ENCODE measurements at places on chromosomes 2 and 18.
A peak's percentile ranks its signal among the peaks of the same experiment; 100 is the strongest.

- no peak for ATAC-seq
Measured at GRCh38 chr2:172552547-172553291, 3.2 kb upstream of the PDK1 start.

DNA sequence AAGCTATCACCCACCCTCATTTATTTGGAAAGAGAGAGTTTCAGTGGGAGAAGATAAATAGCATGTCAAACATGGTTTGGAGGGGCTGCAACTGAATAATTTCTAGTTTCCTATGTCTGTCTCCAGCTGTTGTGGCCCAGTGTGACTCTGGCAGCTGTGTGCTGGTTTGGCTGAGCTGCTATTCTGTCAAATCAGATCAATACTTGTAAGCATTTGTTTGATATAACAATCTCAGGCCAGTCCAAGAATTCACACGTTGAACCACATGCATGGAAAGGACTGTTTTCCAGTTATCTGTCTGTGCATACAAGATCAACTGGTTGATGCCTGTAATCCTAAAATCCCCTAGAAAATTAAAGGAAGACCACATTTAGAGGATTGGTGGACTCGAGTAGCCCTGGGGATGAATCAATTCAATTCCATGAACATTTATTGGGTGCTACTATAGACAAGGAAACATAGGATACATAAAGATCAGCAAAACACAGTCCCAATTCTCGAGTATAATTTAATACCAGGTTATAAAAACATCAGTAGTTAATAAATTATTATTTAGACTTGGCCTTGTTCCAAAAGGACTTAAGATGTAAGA, 209.0 kb upstream of the PARD3B start:
- ATAC-seq: no peak

DNA sequence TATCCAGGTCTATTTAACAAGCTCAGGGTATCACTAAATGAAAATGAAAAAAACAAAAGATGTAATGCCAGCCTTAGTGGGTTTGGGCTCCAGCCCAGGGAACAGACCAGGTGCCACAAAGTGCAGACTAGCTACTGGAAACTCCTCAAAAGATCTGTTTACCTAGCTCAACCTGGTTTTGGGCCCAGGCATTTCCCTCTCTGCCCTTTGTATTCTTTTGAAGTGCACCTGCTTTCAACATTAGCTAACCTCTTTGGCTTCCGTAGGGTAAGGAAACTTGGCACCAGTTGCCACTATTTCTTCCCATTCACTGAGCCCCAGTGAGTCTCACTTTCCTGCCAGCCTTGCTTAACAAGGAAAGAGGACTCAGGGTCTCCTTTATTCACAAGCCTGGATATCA, 123.6 kb upstream of the CDCA7 start:
- ATAC-seq: no peak

DNA sequence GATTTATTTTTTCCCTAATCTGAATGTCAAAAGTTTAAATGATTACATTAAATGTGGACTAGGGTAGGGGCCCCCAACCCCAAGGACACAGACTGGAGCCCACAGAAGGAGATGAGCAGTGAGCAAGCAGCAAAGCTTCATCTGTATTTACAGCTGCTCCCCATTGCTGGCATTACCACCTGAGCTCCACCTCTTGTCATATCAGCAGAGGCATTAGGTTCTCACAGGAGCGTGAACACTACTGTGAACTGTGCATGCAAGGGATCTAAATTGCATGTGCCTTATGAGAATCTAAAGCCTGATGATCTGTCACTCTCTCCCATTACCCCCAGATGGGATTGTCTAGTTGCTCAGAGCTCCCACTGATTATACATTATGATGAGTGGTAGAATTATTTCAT, 3.8 kb downstream of the MOB1A start:
- ATAC-seq: no peak

GRCh38 chr2:170503971-170504809, 210.9 kb upstream of the SP5 start:
- ATAC-seq: no peak

- peak; percentile 43 for ATAC-seq
Measured at GRCh38 chr18:58556331-58557007, 72.4 kb downstream of the ALPK2 start.

- no peak for ATAC-seq
Measured at GRCh38 chr18:56043641-56044061, 455.7 kb upstream of the TCF4 start.

- ATAC-seq: no peak
Measured at GRCh38 chr2:110725370-110725769, 7.0 kb upstream of the ACOXL start.

DNA sequence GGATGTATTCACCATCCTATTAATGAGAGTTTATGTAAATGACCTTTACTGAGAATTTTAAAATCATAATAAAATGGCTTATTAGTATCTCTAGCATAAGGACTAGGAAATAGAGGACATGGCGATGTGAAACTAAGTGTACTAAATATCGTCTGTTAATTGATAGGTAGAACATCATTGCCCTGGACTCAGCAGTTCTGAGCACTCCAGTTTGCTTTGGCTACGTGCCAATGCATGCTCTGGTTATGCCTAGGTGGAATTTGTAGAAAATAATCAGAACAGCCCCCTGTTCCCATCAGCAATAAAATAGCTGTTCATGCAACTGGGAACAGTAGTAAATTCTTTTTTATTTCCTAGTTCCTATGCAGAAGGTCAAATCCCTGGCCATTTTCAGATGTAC, 247.8 kb downstream of the DOK6 start:
- ATAC-seq: no peak

DNA sequence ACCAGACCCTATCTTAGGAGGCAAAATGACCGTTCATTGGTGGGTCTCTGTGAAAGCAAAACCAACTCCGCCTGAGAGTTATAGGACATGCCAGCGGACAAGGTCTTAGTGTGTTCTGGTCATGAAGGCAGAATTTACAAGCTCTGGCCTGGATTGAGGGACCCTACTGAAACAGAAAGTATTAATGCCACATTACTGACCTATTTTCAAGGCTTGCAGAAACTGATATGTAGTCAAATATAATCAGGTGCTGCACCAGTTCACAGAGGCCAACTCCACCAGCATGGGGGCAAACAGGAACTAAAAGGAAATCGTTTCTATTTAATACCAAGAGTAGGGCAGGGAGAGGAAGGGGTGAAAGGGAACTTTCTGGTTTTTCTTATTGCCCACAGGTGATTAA, 19.7 kb downstream of the TYMS start:
- ATAC-seq: no peak

- no peak for ATAC-seq
Measured at GRCh38 chr18:28002841-28003240, 174.1 kb downstream of the CDH2 start.

DNA sequence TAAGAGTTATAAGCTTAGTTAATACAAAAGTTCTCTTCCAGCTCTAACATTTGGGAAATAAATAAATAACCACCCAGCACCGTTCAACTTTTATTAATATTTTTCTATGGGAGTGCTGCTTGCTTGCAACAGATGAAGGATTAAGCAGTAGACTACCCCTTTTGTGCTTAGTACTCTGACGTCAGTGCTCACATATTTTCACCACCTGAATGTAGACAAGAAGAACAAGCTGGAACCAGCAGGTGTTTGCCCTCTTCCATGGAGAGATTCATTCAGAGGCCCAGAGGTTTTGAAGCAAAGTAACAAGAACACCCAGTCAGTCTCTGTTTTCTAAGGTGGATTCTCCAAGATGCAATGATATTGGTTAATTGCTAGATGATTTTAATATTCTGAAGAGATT, 307.1 kb upstream of the PIK3C3 start:
- ATAC-seq: no peak

DNA sequence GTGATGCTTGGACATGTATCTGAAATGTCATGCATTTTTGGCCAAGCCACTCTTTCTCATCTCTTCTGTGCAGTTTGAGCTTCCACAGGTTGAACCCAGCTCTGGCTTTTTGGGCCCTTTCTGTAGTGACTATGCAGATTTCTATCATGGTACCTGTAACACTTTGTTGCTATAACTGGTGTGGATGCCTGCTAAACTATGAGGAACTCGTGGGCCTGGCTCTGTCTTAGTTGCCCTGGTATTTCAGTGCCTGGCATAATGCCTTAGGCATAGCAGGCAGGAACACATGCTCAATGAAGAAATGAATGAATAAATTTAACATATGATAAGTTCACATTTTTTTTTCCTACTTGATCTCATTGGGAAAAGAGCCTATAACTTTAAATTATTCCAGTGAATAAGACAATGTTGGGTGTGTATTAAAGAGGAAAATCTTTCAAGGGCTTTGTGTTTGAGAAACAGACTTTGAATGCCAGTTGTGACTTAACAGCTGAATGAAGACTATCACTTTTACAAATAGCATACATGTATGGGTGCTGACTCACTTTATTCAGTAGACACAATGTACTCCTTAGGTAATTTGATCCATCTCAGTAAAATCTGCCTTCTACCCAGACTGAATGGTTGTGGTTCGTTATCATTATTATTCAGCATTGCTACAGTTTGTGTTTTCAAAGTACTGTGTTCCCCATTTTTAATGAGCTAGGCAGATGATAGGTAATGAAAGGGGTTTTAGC, 86.4 kb upstream of the MAP4K3 start:
- ATAC-seq: peak; percentile 97

- no peak for ATAC-seq
Measured at GRCh38 chr2:68837861-68838341, 33.3 kb downstream of the BMP10 start.

DNA sequence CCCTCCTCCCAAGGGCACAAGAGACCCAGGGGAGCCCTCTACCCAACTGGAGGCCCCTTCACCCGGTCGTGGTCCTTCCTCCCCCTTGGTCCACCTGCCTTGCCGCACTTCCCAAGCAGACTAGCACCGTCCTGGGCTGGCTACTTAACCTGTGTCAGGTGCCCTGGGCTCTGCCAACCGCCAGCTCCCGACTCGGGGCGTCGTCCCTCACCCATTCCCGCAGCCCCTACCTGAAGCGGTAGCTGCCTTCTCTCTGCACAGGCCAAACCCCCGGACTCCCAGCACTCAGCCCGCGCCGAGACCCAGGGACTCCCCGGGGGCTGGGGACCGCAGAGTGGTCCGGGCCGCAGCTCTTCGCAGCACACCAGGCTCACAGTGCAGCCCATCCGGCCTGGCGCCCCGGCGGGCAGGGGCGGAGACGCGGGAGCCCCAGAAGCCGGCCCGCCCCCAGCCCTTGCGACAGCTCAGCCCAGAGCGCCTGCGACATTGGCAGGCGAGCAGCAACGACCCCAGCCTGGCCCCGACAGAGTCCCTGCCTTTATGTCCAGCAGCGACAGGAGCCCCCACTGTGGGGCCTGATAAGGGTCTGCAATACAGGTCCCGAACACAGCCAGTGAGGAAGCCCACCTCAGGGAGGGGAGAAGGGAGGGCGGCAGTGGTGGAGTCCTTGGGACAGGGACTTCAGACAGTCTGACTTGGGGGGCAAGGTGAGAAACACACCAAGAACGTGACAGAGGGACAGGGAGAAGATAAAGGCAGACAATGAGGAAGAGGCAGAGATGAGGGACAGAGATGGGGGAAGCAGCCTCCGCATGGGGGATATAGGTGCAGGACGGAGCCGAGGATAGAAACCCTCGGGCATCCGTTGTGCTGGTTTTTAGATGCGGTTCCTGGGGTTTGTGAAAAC, 31.0 kb upstream of the TNS1 start:
- ATAC-seq: no peak

- peak; percentile 68 for ATAC-seq
Measured at GRCh38 chr2:158539176-158540005, 82.6 kb downstream of the PKP4 start.

DNA sequence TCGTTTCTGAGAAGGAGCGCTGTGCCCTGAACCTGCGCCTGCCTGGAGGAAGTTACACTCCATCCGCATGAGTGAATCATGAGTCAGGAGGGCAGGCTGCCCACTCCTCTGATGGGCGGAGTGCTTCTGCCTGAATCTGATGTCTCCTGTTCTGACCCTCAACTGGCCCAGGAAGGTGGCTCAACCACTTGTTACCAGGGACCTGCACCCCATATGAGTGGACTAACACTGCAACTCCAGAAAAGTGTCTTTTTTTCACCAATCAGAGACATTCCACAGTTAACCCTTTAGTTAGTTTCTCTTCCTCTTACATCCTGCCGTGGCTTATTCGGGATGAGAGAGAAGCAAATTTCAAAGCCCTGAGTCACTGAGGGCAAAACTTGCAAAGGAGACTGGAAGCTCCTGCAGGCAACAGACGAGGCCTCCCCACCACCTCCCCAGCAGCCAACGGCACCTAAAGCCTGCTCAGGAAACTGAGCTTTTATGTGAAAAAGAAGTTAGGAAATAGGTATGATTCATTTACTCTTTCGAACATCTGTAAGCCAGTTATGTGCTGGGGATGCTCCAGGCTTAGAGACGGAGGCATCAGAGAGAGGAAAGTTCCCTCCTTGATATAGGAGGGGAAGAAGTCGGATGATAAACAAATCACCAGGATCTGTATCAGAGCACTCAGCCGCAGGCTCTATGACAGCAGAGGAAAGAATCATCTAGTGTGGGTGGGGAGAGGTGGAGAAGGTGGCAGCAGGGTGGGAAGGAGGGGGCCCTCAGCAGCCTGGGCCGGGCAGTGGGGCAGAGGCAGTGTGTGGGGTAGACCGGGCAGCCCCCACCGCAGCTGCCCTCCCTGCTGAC, 30.9 kb downstream of the MBP start:
- peak; percentile 80 for ATAC-seq

DNA sequence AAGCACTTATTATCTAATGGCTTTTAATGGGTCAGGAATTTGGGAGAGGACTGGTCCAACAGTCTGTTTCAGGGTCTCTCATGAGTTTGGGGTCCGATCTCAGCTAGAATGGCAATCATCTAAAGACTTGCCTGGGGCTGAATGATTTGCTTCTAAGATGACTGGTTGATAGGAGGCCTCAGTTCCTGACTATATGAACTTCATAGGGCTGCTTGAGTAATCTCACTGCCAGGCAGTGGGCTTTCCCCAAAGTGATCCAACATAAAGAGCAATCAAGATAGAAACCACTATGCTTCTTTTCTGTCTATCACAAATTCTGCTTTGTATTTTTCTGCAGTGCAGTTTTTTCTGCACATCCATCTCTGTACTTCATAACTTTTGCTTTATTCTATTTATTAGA, 793.5 kb upstream of the CHAC2 start:
- no peak for ATAC-seq

- ATAC-seq: no peak
Measured at GRCh38 chr2:190481339-190481738, 53.2 kb downstream of the NEMP2 start.

DNA sequence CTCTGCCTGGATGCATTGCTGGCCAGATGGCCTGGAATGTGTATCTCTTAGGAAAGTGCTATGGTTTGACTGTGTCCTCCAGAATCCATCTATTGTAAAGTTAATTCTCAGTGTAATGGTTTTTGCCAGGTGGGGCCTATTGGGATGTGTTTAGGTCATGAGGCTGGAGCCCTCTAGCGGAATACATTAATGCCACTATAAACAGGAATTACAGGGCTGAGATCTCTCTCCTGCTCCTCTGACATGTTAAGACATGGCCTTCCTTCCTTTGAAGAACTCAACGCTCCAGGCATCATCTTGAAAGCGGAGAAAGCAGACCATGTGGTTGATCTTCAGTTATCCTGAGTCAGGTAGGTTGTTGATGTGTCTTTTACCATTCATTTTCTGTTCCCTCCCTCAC, 276.4 kb downstream of the RPIA start:
- peak; percentile 72 for ATAC-seq

- ATAC-seq: no peak
Measured at GRCh38 chr2:119440501-119440870, 8.8 kb downstream of the TMEM37 start.

- no peak for ATAC-seq
Measured at GRCh38 chr2:118148809-118149208, 60.5 kb downstream of the INSIG2 start.

All from SK-N-SH treated with all-trans-retinoic acid at 6 μM for 48 hours (cell line).